ENCODE measurements at places on chromosomes 4 and X.

DNA sequence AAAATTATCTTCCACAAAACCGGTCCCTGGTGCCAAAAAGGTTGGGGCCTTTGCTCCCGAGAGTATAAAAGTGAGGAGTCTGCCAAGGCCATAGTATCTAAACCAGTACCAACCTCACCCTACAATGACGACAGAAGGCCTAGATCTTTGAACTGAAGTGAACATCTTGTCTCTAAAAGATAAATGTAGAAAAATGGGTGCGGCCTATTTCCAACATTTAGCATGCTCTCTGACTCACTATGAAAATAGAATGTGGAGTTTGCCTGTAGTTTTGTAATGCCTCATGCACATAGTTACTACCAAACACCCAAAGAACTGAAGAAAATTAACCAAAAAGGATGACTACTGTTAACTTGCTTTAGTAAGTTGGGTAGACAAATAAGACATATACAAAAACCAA, 218.4 kb downstream of the SLITRK2 start:
- DNase-seq: no peak

GRCh38 chrX:40140706-40141499, 43.1 kb upstream of the BCOR start:
- DNase-seq: peak; percentile 69

- DNase-seq: no peak
Observed at GRCh38 chrX:110012818-110013485, 10.0 kb downstream of the TMEM164 start.

GRCh38 chrX:40871385-40872082, 136.2 kb upstream of the MED14 start:
- DNase-seq: peak; percentile 36

DNA sequence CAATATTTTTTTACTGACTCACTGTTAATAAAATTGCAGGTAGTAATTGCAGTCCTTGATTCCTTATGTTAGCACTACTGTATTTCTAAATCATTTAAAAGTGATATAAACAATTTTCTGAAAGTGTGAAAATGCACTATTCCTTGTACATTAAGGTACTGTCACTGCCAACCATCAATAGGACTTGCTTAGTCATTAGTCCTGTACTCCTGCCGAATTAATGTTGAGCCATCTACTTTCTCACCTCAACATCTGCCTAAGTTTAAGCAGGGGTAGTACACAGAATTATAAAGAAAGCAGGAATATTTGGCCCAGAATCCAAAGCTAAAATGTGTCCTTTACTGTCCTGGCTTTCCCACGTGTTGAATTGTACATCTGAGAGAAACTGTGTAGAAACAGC, 87.0 kb upstream of the TRPC3 start:
- DNase-seq: no peak

DNA sequence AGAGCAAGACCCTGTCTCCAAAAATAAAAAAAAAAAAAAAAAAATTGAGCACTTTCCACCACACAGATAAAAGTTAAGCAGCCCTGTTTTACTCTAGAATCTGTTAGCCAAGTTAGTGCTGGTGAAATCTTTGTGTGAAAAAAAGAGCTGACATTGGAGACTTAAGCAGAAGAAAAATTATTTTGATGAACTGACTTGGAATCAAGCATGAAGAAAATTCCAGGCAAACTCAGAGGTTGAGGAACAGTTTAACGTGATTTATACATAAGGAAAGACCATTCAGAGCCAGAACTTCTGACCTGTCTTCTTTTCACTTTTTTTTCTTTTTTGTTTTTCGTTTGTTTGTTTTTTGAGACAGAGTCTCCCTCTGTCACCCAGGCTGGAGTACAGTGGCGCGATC, 79.6 kb upstream of the RBPJ start:
- DNase-seq: no peak

DNA sequence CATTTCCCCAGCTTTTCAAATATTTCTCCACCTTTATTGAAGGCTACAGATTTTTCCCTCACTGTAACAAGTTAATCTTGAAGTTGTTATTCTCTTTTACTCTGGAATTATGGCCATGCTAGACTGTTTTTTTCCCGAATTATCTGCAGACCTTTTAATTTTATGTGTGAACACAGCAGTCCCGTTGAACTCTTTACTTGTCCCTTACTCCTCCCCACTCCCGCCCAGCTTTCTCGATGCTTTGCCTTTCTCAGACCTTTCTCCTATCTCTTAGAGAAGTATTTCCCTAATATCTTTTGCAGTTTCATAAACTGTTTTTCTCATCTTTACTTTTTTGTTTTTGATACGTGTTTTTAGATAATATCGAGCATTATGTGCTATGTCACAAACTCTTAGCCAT, 776 bp downstream of the CEP44 start:
- no peak for DNase-seq

- DNase-seq: no peak
Observed at GRCh38 chr4:141328560-141329173, 108.0 kb downstream of the ZNF330 start.

- no peak for DNase-seq
Observed at GRCh38 chrX:133359466-133359865, 55.8 kb downstream of the GPC4 start.

- no peak for DNase-seq
Observed at GRCh38 chr4:76256032-76256431, 4.5 kb downstream of the FAM47E start.

GRCh38 chr4:120659616-120660170, 262.8 kb downstream of the PRDM5 start:
- DNase-seq: no peak

GRCh38 chr4:86291180-86291579, 68.7 kb downstream of the MAPK10 start:
- DNase-seq: no peak

GRCh38 chrX:7120878-7121219, 26.7 kb upstream of the STS start:
- no peak for DNase-seq

- peak; percentile 72 for DNase-seq
Observed at GRCh38 chr4:176444741-176445140, 125.0 kb downstream of the SPCS3 start.

GRCh38 chr4:8157496-8157895, 1.1 kb downstream of the ABLIM2 start:
- DNase-seq: no peak

GRCh38 chrX:120305531-120306141, 5.6 kb downstream of the TMEM255A start:
- no peak for DNase-seq

DNA sequence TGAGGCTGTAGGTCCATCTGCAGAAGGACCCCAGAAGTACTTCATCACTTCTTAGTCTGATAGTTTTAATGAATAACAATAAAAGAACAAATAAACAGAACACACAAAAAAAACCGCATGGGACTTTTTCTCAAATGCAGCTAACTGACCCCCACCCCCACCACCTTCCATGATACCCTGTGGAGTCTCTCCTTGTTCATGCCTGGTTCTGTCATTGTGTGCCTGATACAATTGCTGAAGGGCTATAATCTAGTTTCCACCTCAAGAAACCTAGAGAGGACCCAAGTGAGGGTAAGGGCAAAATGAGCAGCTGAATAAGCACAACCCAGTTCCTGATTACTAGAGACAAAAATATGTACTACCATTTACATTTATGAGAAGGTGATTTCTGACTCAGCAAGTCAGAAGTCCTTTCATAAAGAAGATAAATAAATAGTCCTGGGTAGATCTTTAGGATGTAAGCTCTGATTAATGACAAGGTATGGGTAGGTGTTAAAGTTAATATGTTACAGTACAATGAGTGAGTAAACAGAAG, 155.1 kb downstream of the TMA16 start:
- no peak for DNase-seq

DNA sequence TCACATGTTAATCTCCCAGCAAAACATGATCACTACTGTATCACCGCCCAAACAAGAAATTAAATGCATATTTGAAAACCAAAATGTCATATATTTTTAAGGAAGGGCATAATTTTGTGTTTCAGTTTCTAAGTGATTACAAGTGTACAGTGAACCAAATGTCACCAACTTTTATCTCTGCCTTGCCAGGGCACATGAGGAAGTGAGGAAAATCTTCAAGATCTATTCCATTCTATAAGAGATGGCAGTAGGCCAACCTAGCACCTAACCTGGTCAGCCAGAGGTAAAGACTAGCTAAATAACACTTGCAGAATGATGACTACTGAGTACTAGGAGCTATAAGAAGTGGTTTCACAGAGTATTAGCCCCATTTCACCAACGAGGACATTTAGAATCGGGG, 107.2 kb downstream of the ATP11C start:
- DNase-seq: no peak

- no peak for DNase-seq
Observed at GRCh38 chr4:73822389-73822788, 14.1 kb upstream of the CXCL6 start.
